Left ventricle myocardium inferior (tissue), 1 donor: ENCODE measurements at places on chromosomes 11 and 22. TPM values are rescaled to one million over a fixed set of nuclear protein-coding genes. Genes with fewer than 3 reads are reported as not detected.

GRCh38 chr11:131186629-131187101, 183.8 kb upstream of the NTM start:
- no peak for DNase-seq

DNA sequence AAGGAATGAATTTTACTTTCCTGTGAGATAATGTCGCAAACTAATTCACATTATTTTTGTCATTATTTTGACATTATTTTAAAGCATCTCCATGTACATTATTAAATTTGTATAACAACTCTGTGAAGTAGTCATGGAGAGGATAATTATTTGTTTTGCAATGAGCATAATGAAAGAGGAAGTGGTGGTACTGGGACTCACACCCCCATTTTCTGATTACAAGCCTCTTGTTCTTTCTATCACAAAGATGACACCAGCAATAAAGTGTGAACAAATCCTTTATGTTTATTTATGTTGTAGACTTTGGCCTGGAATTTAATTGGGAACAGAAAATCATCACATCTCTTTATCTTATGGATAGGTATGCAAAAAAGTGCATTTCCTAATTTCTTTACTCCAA, 522.6 kb downstream of the TMEM135 start:
- DNase-seq = no peak

DNA sequence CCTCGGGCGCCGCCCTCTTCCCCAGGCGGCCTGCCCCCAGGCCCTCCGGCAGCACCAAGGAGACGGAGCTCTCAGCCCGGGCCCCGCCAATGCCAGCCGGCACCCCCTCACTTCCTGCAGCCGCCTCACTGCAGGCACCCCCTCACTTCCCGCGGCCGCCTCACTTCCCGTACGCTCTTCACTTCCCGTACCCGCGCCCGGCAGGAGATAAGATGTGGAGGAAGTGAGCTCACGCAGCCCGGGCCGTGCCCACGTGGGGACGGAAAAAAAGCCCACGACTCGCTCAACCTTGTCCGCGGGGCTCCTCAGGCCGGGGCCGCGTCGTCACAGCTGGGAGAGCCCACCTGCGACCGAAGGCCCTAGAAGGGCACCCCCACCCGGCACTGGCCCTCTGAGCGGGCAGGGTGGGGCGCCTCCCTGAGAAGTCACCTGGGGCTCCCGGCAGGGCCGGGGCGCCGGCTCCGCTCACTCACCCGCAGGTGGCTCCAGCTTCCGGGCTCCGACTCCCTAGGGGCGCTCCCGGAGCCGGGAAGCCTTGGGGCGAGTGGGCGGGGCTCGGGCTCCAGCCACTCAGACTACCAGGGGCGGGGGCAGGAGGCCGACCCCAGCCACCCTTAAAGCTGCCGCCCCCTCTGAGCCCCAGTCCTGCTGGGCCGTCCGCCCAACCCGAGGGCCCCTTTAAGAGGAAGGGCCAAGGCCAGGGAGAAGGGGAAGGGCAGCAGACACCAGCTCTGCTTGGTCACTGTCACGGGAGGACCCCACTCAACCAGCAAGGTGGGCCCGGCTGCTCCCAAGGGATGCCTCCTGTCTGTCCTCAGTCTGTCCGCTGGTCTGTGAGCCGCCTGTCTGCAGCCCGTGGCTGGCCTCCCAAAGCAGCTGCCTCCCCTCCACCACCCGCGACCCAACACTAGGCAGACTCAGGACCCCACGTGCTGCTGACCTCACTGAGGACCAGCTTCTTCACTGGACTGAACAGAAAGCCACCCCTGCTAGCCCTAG, 31.4 kb downstream of the PISD start:
- DNase-seq = peak; percentile 82

DNA sequence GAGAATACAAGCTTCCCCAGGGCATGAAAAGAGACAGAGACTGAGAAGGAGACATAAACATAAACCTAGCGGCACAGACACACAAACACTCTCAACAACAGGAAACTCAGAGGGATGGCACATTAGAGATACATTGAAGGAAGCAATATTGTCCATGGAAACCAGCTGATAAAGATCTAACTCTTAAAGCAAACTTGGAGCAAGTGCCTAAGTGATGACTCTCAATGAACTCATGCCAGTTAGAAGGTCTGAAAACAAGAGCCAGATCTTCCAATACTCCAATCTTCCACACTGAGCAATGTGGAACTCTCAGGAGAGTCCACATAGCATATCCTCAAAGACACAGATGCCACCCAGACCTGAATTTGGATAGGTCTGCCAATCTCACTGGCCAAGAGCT, 168.8 kb upstream of the ISX start:
- DNase-seq = no peak

DNA sequence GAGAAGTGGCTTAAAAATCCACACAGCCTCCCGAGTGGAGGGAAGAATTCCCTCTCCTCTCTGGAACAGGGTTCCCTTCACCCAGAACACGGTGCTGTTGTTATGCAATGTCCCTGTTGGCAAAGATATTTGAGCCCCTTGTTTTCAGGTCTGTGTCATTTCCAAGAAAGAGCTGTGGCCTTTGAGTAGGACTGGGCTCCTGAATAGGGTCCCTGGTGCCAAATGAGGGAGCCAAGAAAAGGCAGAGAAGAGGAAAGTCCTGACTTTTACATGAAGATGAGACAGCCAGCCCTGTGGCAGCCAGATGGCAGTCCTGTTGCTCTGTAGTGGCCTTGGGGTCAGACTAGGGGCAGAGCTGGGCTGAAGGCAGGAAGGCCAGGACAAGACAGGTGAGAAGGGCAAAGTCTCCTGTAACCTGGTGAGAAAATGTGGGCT, 51.2 kb upstream of the ELF5 start:
- DNase-seq = no peak

DNA sequence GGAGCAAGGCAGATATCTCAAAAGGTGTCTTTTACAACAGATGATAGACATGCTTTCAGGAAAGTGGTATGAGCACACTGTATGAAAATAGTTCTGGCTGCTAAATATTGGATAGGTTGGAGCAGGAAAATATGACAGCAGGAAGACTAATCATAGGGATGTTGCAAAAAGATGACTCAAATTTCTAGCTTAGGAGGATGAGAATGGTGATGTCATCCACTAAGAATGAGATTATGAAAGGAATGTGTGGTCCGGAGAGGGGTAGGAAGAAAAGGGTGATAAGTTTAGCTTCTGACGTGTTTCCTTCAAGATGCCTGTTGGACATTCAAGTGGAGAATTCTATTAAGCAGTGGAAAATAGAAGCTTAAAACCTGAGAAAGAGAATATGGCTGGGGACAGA, 46.4 kb downstream of the RCN1 start:
- DNase-seq = no peak

GRCh38 chr11:71209656-71210055, 42.7 kb downstream of the SHANK2 start:
- DNase-seq = no peak

GRCh38 chr11:76184551-76184993, 21.7 kb downstream of the WNT11 start:
- no peak for DNase-seq

GRCh38 chr11:37451903-37452302, 853.9 kb upstream of the RAG2 start:
- DNase-seq = no peak

DNA sequence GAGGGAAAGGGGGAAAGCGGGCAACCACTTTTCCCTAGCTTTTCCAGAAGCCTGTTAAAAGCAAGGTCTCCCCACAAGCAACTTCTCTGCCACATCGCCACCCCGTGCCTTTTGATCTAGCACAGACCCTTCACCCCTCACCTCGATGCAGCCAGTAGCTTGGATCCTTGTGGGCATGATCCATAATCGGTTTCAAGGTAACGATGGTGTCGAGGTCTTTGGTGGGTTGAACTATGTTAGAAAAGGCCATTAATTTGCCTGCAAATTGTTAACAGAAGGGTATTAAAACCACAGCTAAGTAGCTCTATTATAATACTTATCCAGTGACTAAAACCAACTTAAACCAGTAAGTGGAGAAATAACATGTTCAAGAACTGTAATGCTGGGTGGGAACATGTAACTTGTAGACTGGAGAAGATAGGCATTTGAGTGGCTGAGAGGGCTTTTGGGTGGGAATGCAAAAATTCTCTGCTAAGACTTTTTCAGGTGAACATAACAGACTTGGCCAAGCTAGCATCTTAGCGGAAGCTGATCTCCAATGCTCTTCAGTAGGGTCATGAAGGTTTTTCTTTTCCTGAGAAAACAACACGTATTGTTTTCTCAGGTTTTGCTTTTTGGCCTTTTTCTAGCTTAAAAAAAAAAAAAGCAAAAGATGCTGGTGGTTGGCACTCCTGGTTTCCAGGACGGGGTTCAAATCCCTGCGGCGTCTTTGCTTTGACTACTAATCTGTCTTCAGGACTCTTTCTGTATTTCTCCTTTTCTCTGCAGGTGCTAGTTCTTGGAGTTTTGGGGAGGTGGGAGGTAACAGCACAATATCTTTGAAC, 6.8 kb downstream of the MALAT1 start:
- DNase-seq = no peak

- DNase-seq = no peak
Observed at GRCh38 chr22:32710896-32711295, 90.6 kb upstream of the TIMP3 start.

- DNase-seq = no peak
Observed at GRCh38 chr11:117045196-117045595, 53.0 kb downstream of the SIK3 start.

DNA sequence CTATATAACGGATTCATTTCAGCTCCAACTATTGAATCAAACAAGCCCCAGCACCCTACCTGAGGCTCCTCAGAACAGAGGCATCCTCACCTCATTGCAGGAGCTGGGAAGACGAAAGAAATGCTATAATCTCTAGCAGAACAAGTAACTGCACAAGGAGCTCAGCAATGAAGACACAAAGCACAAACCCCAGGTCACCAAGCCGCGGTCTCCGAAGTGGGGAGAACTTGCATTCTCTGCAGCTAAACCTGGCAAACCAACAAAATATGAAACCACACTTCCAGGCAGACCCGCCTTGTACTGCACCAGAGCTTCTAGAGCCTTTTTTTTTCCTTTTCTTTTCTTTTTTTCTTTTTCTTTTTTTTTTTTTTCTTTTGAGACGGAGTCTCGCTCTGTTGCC, 21.8 kb upstream of the CD5 start:
- DNase-seq = no peak

GRCh38 chr11:107427569-107428180, 29.9 kb downstream of the CWF19L2 start:
- DNase-seq = no peak

GRCh38 chr11:19644316-19644715, 68.3 kb upstream of the NAV2 start:
- DNase-seq = no peak

GRCh38 chr11:130872102-130872501, 44.2 kb downstream of the SNX19 start:
- DNase-seq = no peak

GRCh38 chr11:13061294-13061990, 52.3 kb downstream of the RASSF10 start:
- DNase-seq = no peak

DNA sequence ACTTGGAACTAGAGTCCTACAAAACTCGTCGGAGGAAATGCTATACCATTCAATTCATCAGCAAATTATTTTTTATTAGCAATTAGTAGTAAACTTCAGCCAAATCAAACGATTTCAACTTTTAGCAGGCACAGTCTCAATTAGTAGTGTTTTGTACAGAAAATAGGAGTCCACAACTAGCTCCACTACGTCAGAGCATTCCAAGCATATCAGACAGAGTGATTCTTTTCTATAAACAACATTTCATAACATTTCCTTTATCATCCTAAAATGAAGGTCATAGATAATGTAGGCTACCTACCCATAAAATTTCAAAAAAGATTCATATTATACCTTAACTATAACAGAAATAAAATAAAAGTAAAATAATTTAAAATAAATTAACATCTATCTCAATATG, 169.9 kb downstream of the KIF18A start:
- no peak for DNase-seq

GRCh38 chr11:19947537-19948114, 212.6 kb downstream of the DBX1 start:
- no peak for DNase-seq

DNA sequence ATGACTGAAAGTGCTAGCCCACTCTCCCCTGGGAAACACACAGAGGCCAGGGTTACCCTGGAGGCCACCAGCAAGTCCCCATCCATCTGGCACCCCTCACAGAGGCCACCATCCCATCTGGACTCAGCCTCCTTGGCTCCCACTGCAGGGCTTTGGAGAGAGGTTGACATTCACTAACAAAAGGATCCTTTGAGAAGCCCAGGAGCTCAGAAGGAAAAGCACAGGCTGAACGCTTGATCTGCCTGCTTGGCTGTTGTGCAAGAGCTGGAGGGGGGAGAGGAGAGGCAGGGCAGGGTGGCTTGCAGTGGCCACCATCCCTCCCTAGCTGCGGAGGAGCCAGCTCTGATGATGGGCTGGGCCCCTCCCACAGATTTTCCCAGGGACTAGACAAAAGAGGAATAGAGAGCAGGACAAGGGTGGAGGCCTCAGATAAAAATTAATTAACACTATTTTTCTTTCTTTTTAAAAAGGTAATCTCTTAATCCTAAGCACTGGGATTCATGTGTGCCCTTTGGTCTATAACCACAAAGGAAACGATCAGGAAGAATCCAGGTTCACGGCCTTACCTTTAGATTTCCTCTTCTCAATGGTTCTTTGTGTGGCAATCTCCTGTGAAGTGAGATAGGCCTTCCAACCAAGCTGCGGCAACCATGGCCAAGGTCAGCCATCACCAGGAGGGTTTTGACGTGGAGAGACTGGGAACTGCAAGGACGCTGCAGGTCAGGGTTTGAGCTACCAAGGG, 154.7 kb downstream of the BARX2 start:
- no peak for DNase-seq

GRCh38 chr11:65503949-65504673, 5.3 kb downstream of the MALAT1 start:
- no peak for DNase-seq

- peak; percentile 50 for DNase-seq
Observed at GRCh38 chr11:911031-911889, 650 bp upstream of the CHID1 start.

DNA sequence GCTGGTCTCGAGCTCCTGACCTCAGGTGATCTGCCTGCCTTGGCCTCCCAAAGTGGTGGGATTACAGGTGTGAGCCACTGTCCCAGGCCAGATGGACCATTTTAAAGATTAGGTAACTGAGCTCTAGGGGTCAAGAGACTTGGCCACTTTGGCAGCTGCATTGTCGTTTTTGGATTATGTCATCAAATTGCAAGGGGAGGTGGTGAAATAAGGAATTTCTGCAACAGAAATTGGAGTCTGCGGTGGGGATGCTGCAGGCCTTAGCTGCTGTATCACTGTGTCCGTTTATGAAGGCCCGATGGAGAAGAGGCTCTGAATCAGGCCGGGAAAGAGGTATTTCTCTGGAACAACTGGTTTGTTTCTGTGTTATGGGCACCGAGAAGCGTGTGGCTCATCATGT, 34.6 kb downstream of the PTPRJ start:
- DNase-seq = no peak

- no peak for DNase-seq
Observed at GRCh38 chr11:3939211-3939610, 83.7 kb downstream of the STIM1 start.

NXPE2 gene
- total RNA-seq = 0.22 TPM

PRR33 gene
- total RNA-seq = 2.4 TPM

PANX3 gene
- not detected for total RNA-seq

POU2F3 gene
- not detected for total RNA-seq

MYRF gene
- total RNA-seq = 0.14 TPM

DDI1 gene
- not detected for total RNA-seq

RFPL1 gene
- not detected for total RNA-seq

YPEL1 gene
- 8.3 TPM for total RNA-seq

PPP1R14B gene
- total RNA-seq = 102 TPM

OSBP gene
- 30.0 TPM for total RNA-seq

CSNK2A3 gene
- total RNA-seq = 1.4 TPM

WBP2NL gene
- total RNA-seq = 0.22 TPM
